Upper lobe of right lung (tissue), 1 donor: ENCODE measurements at places on chromosomes 13 and 19. TPM values are rescaled to one million over a fixed set of nuclear protein-coding genes. Genes with fewer than 3 reads are reported as not detected.

C19orf38 gene
- 7.4 TPM for total RNA-seq

DNA sequence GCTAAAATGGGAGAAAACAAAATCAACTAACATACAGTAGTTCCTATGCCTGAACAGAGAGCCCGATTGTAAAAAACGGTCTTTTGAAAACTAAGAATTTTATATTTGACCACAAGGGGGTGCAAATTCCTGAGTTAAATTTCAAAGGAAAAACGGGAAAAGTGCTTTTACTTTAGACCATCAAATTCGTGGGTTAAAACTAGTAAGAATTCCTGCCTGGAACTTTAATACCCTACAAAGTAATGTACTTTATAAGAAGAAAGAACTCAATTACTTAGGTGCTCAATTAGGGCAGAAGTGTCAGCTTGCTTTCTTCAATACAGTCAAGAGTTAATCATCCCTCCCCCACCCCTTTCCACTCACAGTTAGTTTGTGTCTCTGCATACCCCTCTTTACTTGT, 69.8 kb downstream of the KCNRG start:
- peak overlapping the region; percentile 15 for H3K4me3 ChIP-seq
- H3K36me3 ChIP-seq, result no peaks in the 10 kb centered on the region
- no peaks in the 10 kb centered on the region for H3K27me3 ChIP-seq
- no peak for DNase-seq

GRCh38 chr19:16175954-16176353, 2.6 kb upstream of the CIB3 start:
- no peaks in the 10 kb centered on the region for H3K36me3 ChIP-seq
- no peak overlapping the region for H3K4me3 ChIP-seq
- H3K27ac ChIP-seq, result no peak overlapping the region
- no peak for DNase-seq
- H3K4me1 ChIP-seq, result no peaks in the 10 kb centered on the region

DNA sequence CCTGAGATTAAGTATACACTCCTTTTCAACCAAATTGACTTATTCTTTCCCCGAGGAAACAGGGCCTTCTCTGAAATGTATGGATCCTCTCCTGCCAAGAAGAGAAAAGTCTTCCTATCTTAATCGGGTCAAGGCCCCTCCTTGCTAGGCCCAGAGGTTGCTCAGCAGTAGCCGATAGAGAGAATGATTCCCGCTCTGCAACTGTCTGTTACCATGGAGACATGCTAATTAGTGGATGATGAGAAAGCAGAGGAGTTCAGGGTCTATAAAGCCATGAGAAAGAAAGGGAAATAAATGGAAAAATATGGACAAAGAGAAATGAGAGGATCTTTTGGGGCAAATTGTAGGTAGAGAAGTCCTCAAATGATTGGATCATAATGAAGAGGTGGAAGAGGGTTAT, 103.5 kb downstream of the POU4F1 start:
- no peak overlapping the region for H3K27ac ChIP-seq
- no peak overlapping the region for H3K4me3 ChIP-seq
- H3K27me3 ChIP-seq, result no peaks in the 10 kb centered on the region
- no peaks in the 10 kb centered on the region for H3K4me1 ChIP-seq
- DNase-seq, result no peak

- no peak for DNase-seq
- no peak overlapping the region for H3K4me3 ChIP-seq
- H3K36me3 ChIP-seq, result no peaks in the 10 kb centered on the region
- H3K27me3 ChIP-seq, result no peaks in the 10 kb centered on the region
- H3K27ac ChIP-seq, result no peak overlapping the region
These were observed 2.3 kb downstream of the ZNF714 start for GRCh38 chr19:21084343-21084742.

DNA sequence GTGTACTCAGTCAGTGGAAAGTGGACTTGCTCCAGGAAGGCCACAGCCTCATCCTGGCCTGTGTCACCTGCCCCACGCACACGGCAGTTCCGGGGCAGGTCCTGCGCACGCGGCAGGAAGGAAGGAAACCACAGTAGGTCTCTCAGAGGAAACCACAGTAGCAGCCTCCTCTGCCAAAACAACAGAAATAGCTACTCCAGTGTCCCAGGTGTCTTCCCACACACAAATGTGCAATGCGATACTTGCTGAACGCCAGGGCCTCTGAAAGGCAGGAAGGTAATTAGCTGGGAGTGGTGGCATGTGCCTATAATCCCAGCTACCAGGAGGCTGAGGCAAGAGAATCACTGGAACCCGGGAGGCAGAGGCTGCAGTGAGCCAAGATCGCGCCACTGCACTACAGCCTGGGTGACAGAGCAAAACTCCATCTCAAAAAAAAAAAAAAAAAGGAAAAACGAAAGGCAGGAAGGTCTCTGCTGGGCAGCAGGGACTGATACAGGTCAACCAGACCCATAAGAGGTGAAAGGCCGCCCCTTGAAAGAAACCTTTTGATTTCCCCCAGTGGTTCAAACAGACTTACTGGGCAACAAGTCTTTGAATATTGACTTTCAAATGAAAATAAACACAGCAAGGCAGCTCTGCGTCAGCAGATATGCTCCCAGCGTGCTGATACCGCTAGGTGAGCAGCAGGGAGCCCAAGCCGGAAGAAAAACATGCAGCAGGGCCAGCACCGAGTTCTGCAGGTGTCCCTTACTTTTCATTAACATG, 49.5 kb downstream of the CRYL1 start:
- no peak overlapping the region for H3K27ac ChIP-seq
- no peaks in the 10 kb centered on the region for H3K36me3 ChIP-seq
- H3K27me3 ChIP-seq, result no peaks in the 10 kb centered on the region
- H3K4me3 ChIP-seq, result no peak overlapping the region
- no peak for DNase-seq
- H3K4me1 ChIP-seq, result no peaks in the 10 kb centered on the region

KCNN1 gene
- not detected for total RNA-seq

CLEC11A gene
- 13.3 TPM for total RNA-seq

ADGRE1 gene
- total RNA-seq, result 1.8 TPM

DNA sequence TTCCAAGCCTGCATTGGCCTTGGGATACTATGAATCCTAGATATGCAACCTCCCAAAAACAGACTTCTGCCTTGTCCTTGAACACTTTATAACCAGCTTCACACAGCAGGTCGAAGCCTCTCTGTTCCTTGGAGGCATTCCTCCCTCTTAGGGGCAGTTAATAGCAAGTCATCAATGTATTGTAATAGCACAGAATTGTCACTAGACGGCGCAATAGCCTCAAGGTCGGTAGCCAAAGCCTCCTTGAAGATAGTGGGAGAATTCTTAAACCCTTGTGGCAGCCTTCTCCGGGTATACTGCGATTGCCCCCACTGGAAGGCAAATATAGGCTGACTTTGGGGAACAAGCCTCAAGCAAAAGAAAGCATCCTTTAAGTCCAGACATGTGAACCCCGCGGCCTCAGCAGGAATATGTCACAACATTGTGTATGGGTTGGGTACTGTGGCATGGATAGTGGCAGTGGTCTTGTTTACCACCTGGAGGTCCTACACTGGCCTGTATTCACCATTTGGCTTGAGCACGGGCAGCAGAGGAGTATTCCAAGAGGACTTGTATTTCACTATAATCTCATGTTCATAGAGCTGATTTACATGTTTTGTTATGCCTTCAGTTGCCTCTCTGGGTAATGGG, 61.1 kb downstream of the ZNF431 start:
- no peak overlapping the region for H3K4me3 ChIP-seq
- H3K27ac ChIP-seq, result no peak overlapping the region
- no peaks in the 10 kb centered on the region for H3K27me3 ChIP-seq
- no peaks in the 10 kb centered on the region for H3K36me3 ChIP-seq
- DNase-seq, result no peak

GRCh38 chr13:32370805-32371204, 55.5 kb downstream of the BRCA2 start:
- H3K27me3 ChIP-seq, result no peaks in the 10 kb centered on the region
- no peaks in the 10 kb centered on the region for H3K36me3 ChIP-seq
- H3K27ac ChIP-seq, result no peak overlapping the region
- no peak overlapping the region for H3K4me3 ChIP-seq
- no peak for DNase-seq

ZNF460 gene
- 54.5 TPM for total RNA-seq

KIR2DL3 gene
- total RNA-seq, result not detected

DNA sequence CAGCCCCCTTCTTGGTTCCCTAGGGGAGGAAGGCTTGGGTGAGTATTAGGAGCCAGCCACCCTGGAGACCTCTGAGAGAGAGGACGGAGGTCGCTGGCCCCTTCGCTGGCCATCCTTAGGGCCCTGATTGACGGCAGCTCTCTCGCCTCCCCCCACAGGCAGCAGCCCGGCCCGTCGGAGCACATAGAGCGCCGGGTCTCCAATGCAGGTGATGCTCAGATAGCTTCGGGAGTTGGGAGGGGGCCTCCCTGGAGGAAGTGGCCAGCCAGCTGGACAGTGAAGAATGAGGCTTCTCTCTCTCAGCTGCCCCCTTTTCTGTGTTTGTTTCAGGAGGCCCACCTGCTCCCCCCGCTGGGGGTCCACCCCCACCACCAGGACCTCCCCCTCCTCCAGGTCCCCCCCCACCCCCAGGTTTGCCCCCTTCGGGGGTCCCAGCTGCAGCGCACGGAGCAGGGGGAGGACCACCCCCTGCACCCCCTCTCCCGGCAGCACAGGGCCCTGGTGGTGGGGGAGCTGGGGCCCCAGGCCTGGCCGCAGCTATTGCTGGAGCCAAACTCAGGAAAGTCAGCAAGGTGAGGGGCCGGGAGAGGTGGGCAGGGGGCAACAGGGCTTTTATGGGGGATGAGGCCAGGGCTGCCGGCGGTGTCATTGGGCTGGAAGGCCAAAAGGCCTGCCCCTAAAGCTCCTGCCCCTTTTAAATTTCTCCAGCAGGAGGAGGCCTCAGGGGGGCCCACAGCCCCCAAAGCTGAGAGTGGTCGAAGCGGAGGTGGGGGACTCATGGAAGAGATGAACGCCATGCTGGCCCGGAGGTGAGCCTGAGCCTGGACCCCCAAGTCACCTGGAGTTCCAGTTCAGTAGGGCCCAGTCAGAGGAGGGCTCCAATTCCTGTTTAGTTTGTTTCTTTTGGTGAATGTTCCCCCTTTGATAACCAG, 15.0 kb downstream of the VASP start:
- H3K36me3 ChIP-seq, result peaks cover 83% of the 10 kb centered on the region
- H3K4me1 ChIP-seq, result no peaks in the 10 kb centered on the region

GRCh38 chr19:46955813-46956371, 63.7 kb upstream of the NPAS1 start:
- no peaks in the 10 kb centered on the region for H3K36me3 ChIP-seq
- DNase-seq, result no peak
- peak overlapping the region; percentile 21 for H3K27ac ChIP-seq
- peaks cover 46% of the 10 kb centered on the region for H3K4me1 ChIP-seq
- H3K4me3 ChIP-seq, result no peak overlapping the region

DNA sequence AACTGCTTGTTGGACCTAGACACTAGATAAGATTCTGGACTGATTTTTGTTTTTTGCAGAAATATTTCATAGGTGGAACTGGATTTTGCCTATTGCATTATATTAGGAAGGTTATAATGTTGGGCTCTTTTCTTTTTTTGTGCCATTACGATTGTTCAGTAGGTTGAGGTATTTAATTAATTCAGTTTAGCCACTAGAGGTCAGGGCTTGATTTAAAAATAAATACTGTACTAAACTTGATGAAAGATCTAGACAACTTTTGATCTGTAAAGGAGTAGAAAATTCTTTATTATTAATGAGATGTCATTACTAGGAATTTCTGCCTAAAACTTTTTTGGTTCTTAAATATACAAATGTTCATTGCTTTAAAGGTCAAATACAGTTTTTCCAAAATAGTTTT, 15.2 kb upstream of the SUPT20H start:
- no peak overlapping the region for H3K4me3 ChIP-seq
- DNase-seq, result no peak

GRCh38 chr13:80979035-80979641, 638.2 kb upstream of the SPRY2 start:
- DNase-seq, result no peak
- no peaks in the 10 kb centered on the region for H3K27me3 ChIP-seq
- no peak overlapping the region for H3K27ac ChIP-seq
- no peak overlapping the region for H3K4me3 ChIP-seq

GRCh38 chr19:5624018-5624663, 1.3 kb downstream of the SAFB start:
- H3K27ac ChIP-seq, result peak overlapping the region; percentile 95
- H3K36me3 ChIP-seq, result peaks cover 57% of the 10 kb centered on the region
- DNase-seq, result peak; percentile 72
- H3K4me3 ChIP-seq, result peak overlapping the region; percentile 98
- H3K27me3 ChIP-seq, result no peaks in the 10 kb centered on the region
- H3K4me1 ChIP-seq, result peaks cover 69% of the 10 kb centered on the region
